Left lung (tissue), 14 donors: ENCODE measurements at places on chromosomes 7 and 10. TPM values are rescaled to one million over a fixed set of nuclear protein-coding genes. Genes with fewer than 3 reads are reported as not detected.

GRCh38 chr7:107551936-107552335 lies 11.8 kb downstream of the COG5 start:
- H3K27ac ChIP-seq, result no peak overlapping the region
- peaks cover 49% of the 10 kb centered on the region for H3K36me3 ChIP-seq
- DNase-seq, result no peak
- H3K4me3 ChIP-seq, result no peak overlapping the region
- H3K4me1 ChIP-seq, result no peaks in the 10 kb centered on the region
- no peaks in the 10 kb centered on the region for H3K27me3 ChIP-seq

DNA sequence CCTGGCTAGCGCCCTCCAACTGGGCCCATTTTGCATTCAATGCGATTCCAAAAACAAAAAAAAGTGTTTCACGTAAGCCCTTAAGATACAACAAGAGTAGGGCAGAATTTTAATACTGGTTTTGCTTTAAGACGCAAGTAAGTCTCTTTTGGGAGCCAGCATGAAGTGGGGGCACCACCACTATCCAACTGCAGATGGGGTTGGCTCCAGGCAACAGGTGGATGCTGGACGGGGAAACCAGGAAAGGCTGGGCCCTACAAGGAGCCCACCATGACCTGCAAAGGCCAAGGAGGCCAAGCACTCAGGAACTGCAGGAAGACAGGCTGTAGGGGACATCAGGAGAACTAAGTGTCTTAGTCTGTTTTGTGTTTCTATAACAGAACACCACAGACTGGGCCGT lies 86.5 kb upstream of the INSIG1 start:
- no peaks in the 10 kb centered on the region for H3K36me3 ChIP-seq
- no peak for DNase-seq
- no peak overlapping the region for H3K27ac ChIP-seq
- no peak overlapping the region for H3K4me3 ChIP-seq
- H3K4me1 ChIP-seq, result no peaks in the 10 kb centered on the region

The CUBN gene
- 4.1 TPM for polyA plus RNA-seq

DNA sequence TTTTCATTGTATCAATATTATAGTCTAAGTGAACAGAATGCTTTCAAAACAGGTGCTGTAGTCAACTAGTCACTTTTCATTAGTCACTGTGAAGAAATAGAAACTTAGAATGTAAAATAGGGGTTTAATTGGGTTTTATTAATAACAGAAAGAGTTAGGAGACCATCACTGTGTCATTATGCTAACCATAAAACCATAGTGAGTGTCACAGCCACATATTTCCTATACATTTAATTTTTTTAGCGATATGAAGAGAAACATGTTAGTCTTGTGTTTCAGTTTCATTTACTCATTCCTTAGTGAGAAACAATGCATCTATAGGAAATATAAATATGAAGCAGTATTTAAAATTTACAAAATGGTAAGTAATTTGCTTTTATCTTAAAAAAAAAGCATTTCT lies 22.2 kb downstream of the SPAG6 start:
- peaks cover 7% of the 10 kb centered on the region for H3K4me1 ChIP-seq
- H3K4me3 ChIP-seq, result no peak overlapping the region
- no peak for DNase-seq
- H3K27me3 ChIP-seq, result peaks cover 10% of the 10 kb centered on the region

DNA sequence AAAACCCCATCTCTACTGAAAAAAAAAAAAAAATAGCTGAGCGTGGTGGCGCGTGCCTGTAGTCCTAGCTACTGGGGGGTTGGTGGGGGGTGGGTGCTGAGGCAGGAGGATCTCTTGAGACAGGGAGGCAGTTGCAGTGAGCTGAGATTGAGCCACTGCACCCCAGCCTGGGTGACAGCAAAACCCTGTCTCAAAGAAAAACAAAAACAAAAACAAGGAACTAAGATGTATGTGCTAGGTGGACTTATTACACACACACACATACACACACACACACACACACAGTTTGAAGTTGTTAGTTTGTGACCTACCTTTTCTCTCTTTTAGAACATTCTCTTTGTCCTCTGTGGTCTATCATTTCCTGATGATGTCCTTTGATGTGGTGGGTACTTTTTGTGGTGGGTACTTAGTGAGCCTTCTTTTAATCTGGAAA lies 53.5 kb downstream of the EXOC6 start:
- H3K36me3 ChIP-seq, result peaks cover 16% of the 10 kb centered on the region
- H3K27me3 ChIP-seq, result no peaks in the 10 kb centered on the region
- no peak overlapping the region for H3K27ac ChIP-seq
- DNase-seq, result no peak
- no peak overlapping the region for H3K4me3 ChIP-seq

DNA sequence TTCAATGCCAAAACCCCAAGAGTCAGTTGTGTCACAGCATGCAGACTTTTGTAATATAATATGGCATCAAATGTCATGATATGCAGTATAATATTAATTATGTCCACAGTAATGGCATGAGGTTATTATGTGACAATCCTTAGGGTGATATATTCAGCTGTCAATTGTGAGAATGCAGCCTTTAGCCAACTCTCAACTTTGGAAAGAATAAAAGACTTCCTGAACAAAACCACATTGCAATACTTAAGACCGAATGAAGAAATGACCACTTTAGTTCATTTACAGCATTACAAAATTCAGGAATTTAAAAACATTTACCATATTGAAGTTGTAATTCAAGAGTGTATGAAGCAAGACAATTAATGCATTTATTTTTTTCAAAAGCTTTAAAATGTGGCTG lies 45.4 kb downstream of the CPVL start:
- no peak overlapping the region for H3K27ac ChIP-seq
- H3K4me3 ChIP-seq, result no peak overlapping the region
- no peak for DNase-seq
- H3K4me1 ChIP-seq, result peaks cover 19% of the 10 kb centered on the region
- H3K36me3 ChIP-seq, result no peaks in the 10 kb centered on the region

DNA sequence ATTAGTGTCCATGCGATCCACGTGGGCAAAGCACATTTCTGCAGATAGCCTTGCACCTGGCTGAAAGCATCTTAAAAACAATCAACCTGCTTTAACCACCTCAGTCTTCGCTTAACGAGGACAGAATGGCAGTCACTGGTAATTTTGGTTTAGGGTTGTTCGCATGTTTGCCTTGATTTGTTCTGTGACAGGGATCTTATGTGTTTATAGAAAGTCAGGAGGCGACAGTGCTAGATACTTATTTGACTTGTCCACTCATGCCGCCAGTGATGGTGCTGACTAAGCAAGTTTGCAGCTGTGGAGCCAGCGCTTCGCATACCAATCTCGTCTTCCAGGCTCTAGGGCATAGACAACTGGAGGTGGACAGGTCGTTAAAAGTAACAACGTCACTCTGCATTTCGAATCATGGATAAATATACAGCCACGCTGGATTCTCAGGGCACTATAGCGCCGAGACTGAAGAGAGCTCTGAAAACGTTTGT lies 1.2 kb upstream of the TMEM243 start:
- peaks cover 29% of the 10 kb centered on the region for H3K27me3 ChIP-seq
- DNase-seq, result peak; percentile 26
- H3K27ac ChIP-seq, result no peak overlapping the region
- H3K4me1 ChIP-seq, result peaks cover 36% of the 10 kb centered on the region
- H3K4me3 ChIP-seq, result peak overlapping the region; percentile 94

The GARIN1A gene
- 3.7 TPM for polyA plus RNA-seq

DNA sequence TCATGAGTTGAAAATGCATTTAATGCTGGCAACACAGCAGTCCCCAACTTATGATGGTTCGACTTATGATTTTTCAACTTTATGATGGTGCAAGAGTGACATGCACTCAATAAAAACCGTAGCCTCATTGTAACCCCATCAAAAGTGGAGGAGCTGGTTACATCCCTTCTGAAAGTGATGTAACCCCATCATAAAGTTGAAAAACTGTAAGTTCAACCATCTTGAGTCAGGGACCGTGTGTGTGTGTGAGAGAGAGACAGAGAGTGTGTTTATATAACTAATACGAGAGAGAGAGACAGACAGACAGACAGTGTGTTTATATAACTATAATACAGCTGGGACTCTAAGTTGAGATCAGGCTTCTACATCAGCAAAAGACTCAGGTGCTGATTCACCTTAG lies 21.0 kb downstream of the ANXA11 start:
- H3K36me3 ChIP-seq, result no peaks in the 10 kb centered on the region
- peaks cover 13% of the 10 kb centered on the region for H3K4me1 ChIP-seq
- H3K27ac ChIP-seq, result no peak overlapping the region
- no peak for DNase-seq

The GTPBP4 gene
- polyA plus RNA-seq, result 47.9 TPM

GRCh38 chr10:22317076-22317370 lies 835 bp downstream of the COMMD3 start:
- H3K4me1 ChIP-seq, result peaks cover 38% of the 10 kb centered on the region
- peak overlapping the region; percentile 79 for H3K4me3 ChIP-seq
- no peak for DNase-seq
- H3K27ac ChIP-seq, result peak overlapping the region; percentile 96
- H3K36me3 ChIP-seq, result no peaks in the 10 kb centered on the region

DNA sequence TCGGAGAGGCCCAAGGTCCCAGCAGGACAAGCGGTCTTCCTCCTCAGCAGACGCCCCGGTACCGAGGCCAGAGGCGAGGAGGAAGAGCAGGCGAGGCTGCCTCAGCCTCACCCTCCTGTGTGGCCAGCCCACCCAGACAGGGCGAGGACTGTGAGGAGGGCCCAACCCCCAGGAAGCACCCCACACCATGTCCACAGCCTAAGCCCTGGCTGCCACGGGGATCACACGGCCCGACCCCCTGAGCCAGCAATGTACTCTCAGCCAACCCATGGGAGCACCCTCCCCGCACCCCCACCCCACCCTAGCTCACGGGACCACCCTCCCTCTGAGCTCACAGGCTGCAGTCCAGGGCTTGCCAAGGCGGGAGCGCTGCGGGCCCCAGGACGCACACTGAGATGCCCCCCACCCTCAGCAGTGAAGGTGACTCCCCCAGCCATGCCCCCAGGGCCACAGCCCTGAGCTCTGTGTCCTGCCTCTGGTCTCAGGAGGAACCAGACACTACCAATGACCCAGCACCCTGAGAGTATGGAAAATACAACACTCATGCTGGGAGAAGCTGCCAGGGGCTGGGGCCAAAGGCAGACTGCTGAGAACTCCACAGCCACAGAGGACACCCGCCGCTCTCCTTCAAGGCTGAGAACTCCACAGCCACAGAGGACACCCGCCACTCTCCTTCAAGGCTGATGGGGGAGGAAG lies 93.6 kb downstream of the MAD1L1 start:
- no peaks in the 10 kb centered on the region for H3K27me3 ChIP-seq
- no peak overlapping the region for H3K4me3 ChIP-seq
- no peak overlapping the region for H3K27ac ChIP-seq
- H3K4me1 ChIP-seq, result no peaks in the 10 kb centered on the region

The PRR15 gene
- polyA plus RNA-seq, result 0.24 TPM

The CPA5 gene
- polyA plus RNA-seq, result 0.62 TPM

- H3K4me3 ChIP-seq, result no peak overlapping the region
- no peak for DNase-seq
- no peaks in the 10 kb centered on the region for H3K27me3 ChIP-seq
- H3K36me3 ChIP-seq, result no peaks in the 10 kb centered on the region
Observed at GRCh38 chr7:73919694-73920375, 58.9 kb downstream of the TMEM270 start.

The GSTO2 gene
- 27.5 TPM for polyA plus RNA-seq

GRCh38 chr10:131736321-131736980 lies 164.4 kb upstream of the PPP2R2D start:
- H3K4me3 ChIP-seq, result no peak overlapping the region
- H3K36me3 ChIP-seq, result no peaks in the 10 kb centered on the region
- H3K27ac ChIP-seq, result no peak overlapping the region
- DNase-seq, result peak; percentile 73
- peaks cover 10% of the 10 kb centered on the region for H3K27me3 ChIP-seq

GRCh38 chr10:76305930-76306615 lies 874.6 kb downstream of the LRMDA start:
- H3K36me3 ChIP-seq, result no peaks in the 10 kb centered on the region
- H3K27me3 ChIP-seq, result no peaks in the 10 kb centered on the region

DNA sequence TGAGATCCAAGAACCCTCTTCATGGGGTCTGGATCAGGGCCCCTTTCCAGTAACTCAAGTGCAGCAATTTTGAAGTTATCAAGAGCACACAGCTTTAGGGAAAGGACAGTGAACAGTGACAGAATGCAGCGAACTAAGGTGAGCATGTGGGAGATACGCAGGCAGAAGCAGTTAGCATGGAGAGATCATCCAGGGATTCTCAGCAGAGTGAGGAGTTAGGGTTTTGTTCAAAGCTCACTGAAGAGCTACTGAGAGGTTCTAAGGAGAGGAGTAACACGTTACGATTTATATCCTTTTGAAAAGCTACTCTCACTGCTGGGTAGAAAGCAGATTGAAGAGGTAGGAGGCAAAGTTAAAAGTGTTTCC lies 83.6 kb upstream of the MPP7 start:
- H3K27me3 ChIP-seq, result peaks cover 15% of the 10 kb centered on the region
- DNase-seq, result no peak
- H3K36me3 ChIP-seq, result no peaks in the 10 kb centered on the region
- no peak overlapping the region for H3K27ac ChIP-seq
- H3K4me3 ChIP-seq, result no peak overlapping the region

- no peaks in the 10 kb centered on the region for H3K4me1 ChIP-seq
- no peaks in the 10 kb centered on the region for H3K27me3 ChIP-seq
- H3K36me3 ChIP-seq, result no peaks in the 10 kb centered on the region
Observed at GRCh38 chr7:116122972-116123595, 87.3 kb upstream of the TES start.

DNA sequence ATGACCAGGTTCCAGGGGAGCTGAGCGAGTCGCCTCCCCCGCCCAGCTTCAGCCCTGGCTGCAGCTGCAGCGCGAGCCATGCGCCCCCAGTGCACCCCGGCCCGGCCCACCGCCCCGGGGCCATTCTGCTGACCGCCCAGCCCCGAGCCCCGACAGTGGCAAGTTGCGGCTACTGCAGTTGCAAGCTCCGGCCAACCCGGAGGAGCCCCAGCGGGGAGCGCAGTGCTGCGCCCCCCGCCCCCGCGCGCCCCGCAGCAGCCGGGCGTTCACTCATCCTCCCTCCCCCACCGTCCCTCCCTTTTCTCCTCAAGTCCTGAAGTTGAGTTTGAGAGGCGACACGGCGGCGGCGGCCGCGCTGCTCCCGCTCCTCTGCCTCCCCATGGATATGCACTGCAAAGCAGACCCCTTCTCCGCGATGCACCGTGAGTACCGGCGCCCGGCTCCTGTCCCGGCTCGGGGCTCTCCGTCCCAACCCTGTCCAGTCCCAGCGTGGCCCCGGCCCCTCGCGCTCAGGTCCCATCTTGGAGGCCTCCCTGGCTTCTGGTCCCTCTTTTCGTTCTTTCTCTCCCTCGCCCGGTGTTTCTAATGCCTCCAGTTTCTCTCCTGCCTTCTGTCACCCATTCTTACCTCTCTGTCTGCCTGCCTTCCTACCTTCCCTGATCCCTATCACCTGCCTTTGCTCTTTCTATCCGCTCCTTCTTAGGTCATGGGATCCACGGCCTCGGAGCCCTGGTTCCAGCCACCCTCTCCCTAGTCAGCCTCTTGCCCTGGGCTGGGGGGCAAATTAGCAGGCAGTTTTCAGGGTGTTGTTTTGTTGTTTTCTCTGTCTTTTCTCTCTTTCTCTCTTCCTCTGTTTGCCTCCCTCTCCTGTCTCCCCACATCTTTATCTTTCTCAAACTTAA lies 751 bp downstream of the PAX2 start:
- no peak overlapping the region for H3K27ac ChIP-seq
- H3K36me3 ChIP-seq, result no peaks in the 10 kb centered on the region
- peaks cover 97% of the 10 kb centered on the region for H3K27me3 ChIP-seq
- H3K4me1 ChIP-seq, result peaks cover 4% of the 10 kb centered on the region
- H3K4me3 ChIP-seq, result no peak overlapping the region
- DNase-seq, result no peak
